ENCODE measurements at places on chromosomes 6 and 20.

DNA sequence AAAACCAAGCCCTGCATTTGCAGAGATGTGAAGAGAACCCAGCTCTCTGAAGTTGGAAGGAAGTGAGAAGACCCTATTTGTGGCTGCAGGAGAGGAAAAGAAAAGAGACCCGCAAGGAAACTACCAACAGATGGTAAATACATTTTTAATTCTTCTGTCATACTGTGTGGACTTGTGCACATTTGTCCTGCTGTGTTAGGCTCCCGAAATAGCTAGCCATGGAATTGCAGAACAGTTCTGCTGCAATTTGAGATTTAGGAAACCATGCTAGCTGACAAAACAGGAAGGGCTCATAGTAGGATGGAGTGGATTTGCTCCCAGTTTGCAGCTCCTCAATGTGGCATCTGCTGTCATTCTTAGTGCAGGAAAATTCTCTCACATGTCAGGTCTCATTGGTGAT, 12.1 kb upstream of the ATXN1 start:
- DNase-seq: no peak

DNA sequence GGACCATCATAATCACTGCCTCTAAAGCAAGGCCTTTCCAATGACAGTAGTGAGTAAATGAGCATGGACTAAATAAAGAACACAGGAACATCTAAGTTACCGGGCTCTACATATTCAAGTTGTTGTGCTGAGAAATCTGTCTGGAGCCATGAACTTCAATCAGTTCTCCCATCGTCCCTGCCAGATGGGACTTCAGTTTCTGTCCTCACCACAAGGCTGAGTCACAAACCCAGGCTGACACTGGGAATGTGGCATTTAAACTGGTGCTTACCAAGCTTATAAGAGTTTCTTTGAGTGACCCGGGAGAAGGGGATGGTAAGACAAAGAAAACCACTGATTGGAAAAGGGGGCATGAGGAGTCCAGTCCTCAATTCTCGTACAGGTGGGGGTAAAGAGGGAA, 497.0 kb downstream of the MAFB start:
- no peak for DNase-seq

DNA sequence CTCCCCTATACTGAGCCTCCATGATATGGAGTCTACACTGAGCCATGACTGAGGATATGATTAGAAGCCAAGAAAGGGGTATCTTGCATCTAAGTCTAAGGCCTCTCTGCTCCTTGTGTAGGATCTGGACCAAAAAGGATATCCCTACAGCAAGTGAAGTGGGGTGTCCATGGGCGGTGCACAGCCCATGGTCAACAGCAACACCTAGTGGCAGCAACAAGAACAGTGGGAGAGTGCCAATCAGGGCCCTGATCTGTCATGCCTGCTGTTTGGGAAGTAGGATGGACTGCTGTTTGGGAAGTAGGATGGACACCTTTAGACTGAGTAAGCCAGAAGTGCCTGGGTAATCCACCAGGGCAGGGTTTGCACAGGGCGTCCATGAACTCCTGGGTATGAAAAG, 22.4 kb downstream of the PTGIS start:
- no peak for DNase-seq

GRCh38 chr6:134173936-134174671, 121.7 kb upstream of the SLC2A12 start:
- DNase-seq: peak; percentile 62

DNA sequence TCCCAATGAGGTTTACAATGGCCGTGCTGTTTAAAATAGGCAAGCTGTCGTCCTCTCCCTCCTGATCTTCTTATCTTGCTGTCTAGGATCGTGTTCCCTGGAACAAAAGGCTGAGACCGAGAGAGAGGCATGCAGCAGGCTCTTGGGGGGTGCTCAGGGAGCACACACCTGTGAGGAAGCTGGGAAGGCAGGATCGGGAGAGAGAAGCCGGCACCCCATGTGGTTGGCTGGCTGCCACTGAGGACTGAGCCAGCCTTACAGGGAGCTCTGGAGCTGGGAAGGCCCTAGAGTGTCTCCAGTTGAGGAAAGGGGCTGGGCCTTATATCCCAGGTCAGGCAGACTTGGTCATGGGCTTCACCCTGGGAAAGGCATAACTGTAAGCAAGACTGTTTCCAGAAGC, 184.2 kb downstream of the LY86 start:
- DNase-seq: no peak

GRCh38 chr6:134853111-134854055, 96.5 kb downstream of the ALDH8A1 start:
- no peak for DNase-seq

GRCh38 chr6:115832186-115832585, 228.5 kb downstream of the FRK start:
- DNase-seq: no peak

GRCh38 chr6:12331951-12332749, 42.0 kb downstream of the EDN1 start:
- DNase-seq: no peak

- no peak for DNase-seq
These were observed 67.5 kb upstream of the PRL start for GRCh38 chr6:22364306-22364705.

DNA sequence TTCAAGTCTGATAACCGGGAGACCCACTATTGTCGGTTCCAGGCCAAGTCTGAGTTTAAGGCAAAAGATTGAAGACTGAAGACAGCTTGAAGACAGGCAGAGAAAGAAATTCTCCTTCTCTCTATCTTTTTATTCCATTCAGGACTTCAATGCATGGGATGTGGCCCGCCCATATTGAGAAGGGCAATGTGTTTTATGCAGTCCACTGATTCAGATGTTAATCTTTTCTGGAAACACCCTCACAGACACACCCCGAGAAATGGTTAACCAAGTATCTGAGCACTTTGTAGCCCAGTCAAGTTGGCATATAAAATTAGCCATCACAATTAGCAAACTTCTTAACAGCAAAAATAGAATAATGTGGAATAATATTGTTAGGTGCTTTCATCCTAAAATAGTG, 75.5 kb upstream of the FABP7 start:
- DNase-seq: no peak

- no peak for DNase-seq
These were observed 206.8 kb upstream of the ZNF217 start for GRCh38 chr20:53800418-53800817.

- no peak for DNase-seq
These were observed 21.4 kb upstream of the PI16 start for GRCh38 chr6:36933102-36933501.

DNA sequence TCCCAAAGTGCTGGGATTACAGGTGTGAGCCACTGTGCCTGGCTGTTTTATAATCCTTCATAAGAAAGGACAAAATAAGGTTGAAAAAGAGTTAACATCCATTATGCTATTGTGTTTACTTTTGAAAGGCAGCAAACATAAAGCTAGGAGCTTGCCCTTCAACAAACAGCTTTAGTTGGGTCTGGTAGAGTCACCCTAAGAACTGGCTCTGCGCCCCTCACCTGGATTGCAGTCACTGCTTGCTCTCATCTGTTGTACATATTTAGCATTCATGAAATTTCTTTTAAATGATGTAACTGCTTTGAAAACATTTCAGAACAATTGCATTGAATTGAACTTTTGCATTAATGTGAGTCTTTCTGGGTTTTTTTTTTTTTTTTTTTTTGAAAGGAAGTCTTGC, 38.9 kb downstream of the JARID2 start:
- no peak for DNase-seq

DNA sequence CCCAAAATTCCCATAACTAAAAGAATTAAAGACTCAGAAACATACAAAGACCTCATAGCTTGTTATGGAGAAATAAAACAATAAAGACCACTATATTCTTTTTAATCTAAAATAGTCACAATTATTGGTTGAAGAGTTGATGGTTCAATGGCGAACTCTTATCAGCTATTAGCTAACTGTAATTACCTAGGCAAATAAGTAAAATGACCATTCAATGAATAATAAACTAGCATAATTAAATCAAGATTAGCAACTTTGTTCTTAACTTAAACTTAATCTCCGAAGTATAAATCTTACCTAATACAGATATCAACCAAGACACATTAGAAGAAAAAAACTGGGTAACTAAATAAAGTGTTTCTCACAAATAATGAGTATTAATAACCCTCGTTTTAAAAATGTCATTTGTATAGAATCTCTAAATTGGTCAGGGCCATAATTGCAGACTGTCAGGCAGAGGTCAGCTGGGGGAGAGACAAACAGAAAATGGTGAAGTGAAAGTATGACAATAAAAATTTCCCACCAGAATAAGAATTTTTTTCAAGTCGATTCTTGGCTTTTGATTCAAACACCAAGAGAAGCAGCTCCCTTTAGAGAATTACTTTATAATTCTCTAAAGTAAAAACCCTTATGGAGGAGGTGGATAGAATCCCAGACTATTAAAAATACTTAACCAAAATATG, 1.7 kb downstream of the FKBP5 start:
- no peak for DNase-seq

GRCh38 chr6:37074053-37074827, 68.8 kb downstream of the FGD2 start:
- peak; percentile 33 for DNase-seq

- DNase-seq: peak; percentile 92
These were observed 109.9 kb downstream of the NOL4L start for GRCh38 chr20:32474967-32475811.

- no peak for DNase-seq
These were observed 56.7 kb downstream of the SNX5 start for GRCh38 chr20:17911927-17912326.

DNA sequence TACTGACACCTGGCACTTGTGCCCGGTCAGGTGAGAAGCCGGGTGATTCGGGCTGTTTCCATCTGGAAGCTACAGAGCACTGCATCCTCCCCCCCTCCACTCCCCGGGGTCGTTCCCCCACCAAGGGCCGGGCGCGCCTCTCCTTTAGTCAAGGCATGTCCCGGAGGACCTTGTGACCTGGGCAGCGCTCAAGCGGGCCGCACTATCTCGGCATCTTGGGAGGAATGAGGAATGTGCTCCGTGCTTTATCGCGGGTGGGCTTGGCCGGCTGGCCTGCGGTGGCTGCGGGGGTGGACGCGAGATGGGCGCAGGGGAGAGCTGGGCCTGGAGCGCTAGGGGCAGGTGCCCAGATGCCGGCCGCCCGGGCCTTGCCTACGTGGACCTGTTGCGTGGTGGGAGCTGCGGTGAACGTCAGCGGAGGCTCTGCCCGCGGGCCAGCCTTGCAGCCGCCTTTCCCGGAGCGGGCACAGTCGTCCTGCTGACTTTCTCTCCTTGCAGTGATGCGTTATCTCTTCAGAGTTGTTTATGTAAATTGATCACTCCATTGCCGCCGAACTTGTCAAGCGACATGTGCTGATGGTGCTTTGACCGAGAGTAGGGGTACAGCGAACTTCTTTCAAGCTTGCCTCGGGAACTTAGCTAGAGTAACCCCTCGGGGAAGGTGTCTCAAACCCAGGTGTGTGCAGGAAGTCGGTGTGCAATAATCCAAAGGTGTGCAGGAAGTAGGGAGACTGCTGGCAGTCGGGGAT, 1.1 kb downstream of the LRRC1 start:
- no peak for DNase-seq

- DNase-seq: no peak
These were observed 979.7 kb downstream of the TBC1D32 start for GRCh38 chr6:120354452-120355098.

DNA sequence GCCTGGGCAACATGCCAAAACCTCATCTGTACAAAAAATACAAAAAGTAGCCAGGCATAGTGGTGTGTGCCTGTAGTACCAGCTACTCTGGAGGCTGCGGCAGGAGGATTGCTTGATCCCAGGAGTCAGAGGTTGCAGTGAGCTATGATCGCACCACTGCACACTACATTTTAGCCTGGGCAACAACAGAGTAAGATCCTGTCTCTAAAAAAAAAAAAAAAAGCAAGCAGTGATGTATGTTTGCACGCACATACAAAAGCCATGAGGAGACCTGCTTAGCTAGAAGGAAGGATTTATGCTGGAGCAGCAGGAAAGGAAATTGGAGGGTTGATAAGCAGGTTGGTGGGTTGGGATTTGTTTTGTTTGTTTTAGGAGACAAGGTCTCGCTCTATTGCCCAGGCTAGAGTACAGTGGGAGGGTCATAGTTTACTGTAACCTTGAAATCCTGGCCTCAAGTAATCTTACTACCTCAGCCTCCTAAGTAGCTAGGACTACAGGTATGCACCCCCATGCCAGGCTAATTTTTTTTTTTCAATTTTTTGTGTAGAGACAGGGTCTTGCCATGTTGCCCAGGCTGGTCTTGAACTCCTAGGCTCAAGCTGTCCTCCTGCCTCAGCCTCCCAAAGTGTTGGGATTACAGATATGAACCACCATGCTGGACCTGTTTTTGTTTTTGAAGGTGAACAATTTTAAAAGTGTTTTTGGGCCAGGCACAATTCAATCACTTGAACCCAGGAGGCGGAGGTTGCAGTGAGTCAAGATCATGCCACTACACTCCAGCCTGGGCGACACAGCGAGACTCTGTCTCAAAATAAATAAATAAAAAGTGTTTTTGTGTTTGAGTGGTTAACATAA, 4.0 kb downstream of the ZSWIM3 start:
- no peak for DNase-seq

DNA sequence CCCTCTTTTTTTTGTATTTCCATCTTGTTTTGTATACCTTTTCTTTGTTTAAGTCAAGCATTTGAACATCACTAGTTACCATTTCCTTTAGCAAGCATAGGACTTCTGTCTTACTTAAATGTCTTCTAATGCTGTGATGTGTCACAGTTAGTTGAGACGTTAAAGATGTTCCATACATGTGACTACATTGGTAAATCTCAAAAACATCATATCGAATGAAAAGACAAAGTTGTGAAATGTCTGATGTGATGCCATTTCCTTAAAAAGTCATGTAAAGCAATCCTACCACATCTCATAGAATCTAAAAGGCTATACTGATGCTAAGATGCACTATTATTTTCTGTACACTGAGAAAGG, 26.8 kb downstream of the SLC16A10 start:
- no peak for DNase-seq

- DNase-seq: no peak
These were observed 109.0 kb downstream of the KHDC1L start for GRCh38 chr6:73116330-73116729.

DNA sequence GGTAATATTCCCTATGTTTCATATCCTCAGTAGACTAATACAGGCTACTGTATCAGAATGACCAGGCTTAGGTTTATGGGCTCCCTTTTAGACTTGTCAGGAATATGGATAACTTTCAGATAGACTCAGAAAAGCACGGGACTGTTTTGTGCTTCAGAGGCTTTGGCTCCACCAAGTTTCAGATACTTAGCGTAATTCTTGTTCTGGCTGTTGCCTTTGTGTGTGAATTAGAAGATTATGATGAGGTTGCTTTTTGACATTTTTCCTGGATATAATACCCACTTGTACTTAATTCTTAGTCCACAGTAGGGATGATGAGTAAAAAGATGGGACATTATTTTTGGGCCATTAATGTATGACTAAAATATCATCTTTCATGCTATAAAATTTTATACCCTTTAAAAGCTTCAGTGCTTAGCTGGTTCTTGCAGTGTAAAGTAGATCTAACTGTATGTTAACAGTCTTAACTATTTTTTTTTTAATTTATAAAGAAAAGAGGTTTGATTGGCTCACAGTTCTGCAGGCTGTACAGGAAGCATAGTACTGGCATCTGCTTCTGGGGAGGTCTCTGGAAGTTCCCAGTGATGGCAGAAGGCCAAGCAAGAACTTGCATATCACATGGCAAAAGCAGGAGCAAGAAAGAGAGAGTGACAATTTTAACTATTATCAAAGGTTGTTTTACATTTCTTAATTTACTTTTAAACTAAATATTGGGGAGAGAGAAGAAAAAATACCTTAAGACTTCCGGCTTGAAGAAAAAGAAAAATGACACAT, 120.7 kb downstream of the ZFAND3 start:
- no peak for DNase-seq

- DNase-seq: no peak
These were observed 36.0 kb upstream of the VSX1 start for GRCh38 chr20:25117990-25118389.

All from DMS79 (cell line).